ENCODE measurements at places on chromosomes 3 and 15.

GRCh38 chr3:12392101-12392878 lies 92.0 kb upstream of the TSEN2 start:
- no peak overlapping the region for H3K27ac ChIP-seq
- peaks cover 10% of the 10 kb centered on the region for H3K27me3 ChIP-seq
- peaks cover 6% of the 10 kb centered on the region for H3K4me1 ChIP-seq
- no peak overlapping the region for H3K4me3 ChIP-seq

- no peak for ATAC-seq
These were observed 96.6 kb downstream of the CEMIP start for GRCh38 chr15:80875568-80876347.

DNA sequence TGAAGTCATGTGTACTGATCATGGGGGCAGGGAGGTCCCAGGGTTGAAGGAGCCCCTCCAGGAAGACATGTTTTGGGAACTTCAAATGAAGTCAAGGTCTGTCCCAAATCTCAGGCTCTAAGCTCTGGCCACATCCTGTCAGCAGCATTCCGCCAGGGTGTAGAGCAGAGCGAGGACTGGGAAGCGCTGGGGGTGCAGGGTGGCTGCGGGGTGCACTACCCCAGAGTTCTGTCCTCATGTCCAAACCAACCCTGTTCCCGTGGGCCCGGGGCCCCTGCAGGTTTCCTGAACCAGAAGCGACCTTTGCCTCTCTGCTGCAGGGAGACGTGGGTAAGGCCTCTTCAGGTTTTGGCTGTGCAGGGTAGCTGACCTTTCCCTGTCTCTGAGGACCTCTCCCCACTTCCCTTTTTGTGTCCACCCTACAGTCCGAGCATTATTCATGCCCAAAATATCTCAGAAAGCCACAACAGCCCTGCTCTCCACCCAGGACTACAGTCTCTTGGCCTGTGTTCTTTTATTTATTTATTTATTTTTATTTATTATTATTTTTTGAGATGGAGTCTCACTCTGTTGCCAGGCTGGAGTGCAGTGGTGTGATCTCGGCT lies 26.6 kb upstream of the FLNB start:
- ATAC-seq: no peak
- no peak overlapping the region for H3K27ac ChIP-seq
- H3K27me3 ChIP-seq: no peaks in the 10 kb centered on the region
- H3K36me3 ChIP-seq: no peaks in the 10 kb centered on the region

DNA sequence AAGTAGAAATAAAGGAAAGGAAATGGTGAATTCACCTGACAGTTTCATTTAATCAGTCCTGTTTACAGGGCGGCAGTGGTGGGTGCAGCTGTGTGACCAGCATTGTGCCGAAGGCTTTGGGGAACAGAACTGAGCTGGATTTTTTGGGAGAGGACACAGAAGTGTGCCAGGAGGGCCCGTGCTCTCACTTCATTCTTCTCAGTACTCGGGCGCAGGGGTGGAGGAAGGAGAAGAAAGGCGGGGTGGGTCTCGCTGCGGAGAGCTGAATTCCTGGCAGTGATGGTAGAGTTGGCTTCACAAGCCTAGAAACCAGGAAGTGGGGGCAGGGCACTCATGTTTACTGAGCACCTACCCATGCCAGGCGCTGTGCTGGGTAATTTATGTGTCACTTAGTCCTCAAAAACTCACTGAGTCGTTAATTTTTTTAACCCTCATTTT lies 64.6 kb downstream of the CRTC3 start:
- H3K4me1 ChIP-seq: peaks cover 69% of the 10 kb centered on the region

GRCh38 chr3:123050666-123051065 lies 16.2 kb upstream of the PDIA5 start:
- no peak overlapping the region for H3K4me3 ChIP-seq
- H3K27me3 ChIP-seq: peaks cover 27% of the 10 kb centered on the region
- no peak for ATAC-seq
- no peak overlapping the region for H3K27ac ChIP-seq
- peaks cover 5% of the 10 kb centered on the region for H3K4me1 ChIP-seq

- H3K27ac ChIP-seq: no peak overlapping the region
- no peak for ATAC-seq
- H3K27me3 ChIP-seq: peaks cover 11% of the 10 kb centered on the region
- H3K36me3 ChIP-seq: no peaks in the 10 kb centered on the region
- H3K4me1 ChIP-seq: peaks cover 8% of the 10 kb centered on the region
These were observed 65.1 kb downstream of the APBA2 start for GRCh38 chr15:28950916-28951315.

- H3K4me1 ChIP-seq: no peaks in the 10 kb centered on the region
- H3K36me3 ChIP-seq: no peaks in the 10 kb centered on the region
- H3K4me3 ChIP-seq: no peak overlapping the region
- H3K27me3 ChIP-seq: no peaks in the 10 kb centered on the region
These were observed 146.5 kb downstream of the NSMCE3 start for GRCh38 chr15:29123171-29123570.

DNA sequence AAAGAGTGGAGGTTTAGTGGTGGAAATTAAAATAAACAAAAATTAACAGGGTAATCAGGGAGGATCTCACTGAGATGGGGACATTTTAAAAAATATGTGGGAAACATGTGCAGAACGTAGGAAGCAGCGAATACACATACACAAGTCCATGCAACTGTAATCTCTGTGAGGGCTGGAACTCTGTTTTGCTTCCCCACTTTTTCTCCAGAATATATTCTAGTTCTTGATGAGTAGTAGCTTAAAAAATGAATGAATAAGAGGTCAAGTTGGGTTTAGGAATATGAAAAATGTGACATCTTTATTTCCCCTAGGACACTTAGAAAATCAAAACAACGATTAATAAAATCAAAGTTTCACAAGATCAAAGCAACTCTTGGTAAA lies 312.2 kb upstream of the ZNF717 start:
- no peaks in the 10 kb centered on the region for H3K27me3 ChIP-seq
- no peak overlapping the region for H3K4me3 ChIP-seq
- ATAC-seq: no peak
- no peaks in the 10 kb centered on the region for H3K36me3 ChIP-seq
- H3K27ac ChIP-seq: no peak overlapping the region

GRCh38 chr15:35089551-35089950 lies 4.5 kb upstream of the NANOGP8 start:
- H3K27ac ChIP-seq: no peak overlapping the region
- H3K4me1 ChIP-seq: no peaks in the 10 kb centered on the region
- no peak for ATAC-seq
- no peaks in the 10 kb centered on the region for H3K27me3 ChIP-seq
- H3K36me3 ChIP-seq: peaks cover 8% of the 10 kb centered on the region

GRCh38 chr3:184738982-184739381 lies 27.1 kb upstream of the MAGEF1 start:
- H3K4me1 ChIP-seq: no peaks in the 10 kb centered on the region
- no peak overlapping the region for H3K27ac ChIP-seq
- H3K36me3 ChIP-seq: no peaks in the 10 kb centered on the region
- no peak for ATAC-seq
- H3K27me3 ChIP-seq: peaks cover 11% of the 10 kb centered on the region

- H3K36me3 ChIP-seq: no peaks in the 10 kb centered on the region
- no peak for ATAC-seq
- no peak overlapping the region for H3K27ac ChIP-seq
- no peaks in the 10 kb centered on the region for H3K4me1 ChIP-seq
These were observed 53.5 kb upstream of the WNT5A start for GRCh38 chr3:55540579-55540978.

DNA sequence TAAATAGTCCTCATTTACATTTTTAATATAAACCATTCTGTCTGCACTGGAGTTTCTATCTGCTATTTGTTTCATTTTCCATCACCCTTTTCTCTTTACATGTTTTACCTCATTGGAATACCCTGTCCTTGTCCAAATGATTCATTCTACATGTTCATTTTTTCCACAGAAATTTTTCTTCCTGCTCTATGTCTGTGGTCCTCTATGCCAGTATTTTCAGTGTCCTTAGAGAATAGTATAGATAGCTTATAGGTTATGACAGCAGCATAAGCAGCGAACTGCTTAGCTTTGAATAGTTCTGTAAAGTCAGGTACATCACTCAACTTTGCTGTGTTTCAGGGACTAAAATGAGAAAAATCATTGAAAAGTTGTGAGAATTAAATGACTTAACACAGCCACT lies 742.3 kb upstream of the CBLB start:
- no peak overlapping the region for H3K4me3 ChIP-seq
- no peak overlapping the region for H3K27ac ChIP-seq
- ATAC-seq: no peak

DNA sequence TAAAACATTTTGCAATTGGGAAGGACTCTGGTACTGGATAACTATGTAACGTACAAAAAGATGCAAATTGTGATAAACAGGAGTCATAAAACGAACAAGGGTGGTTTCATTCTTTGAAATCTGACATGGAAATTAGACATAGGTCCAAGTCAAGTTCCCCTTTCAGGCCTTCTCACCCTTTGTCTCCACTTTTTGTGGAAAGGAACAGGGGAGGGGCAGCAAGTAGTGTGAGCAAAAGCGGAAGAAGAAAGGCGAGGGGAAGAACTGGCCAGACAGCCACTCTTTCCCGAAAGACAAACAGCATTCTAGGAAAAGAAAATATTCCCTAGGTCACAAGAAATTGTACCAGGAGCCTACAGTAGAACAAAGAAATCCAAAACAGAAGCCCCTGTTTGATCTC lies 52.6 kb downstream of the MCF2L2 start:
- H3K4me1 ChIP-seq: peaks cover 37% of the 10 kb centered on the region
- H3K36me3 ChIP-seq: peaks cover 8% of the 10 kb centered on the region
- no peak overlapping the region for H3K4me3 ChIP-seq
- peak; percentile 74 for ATAC-seq
- peaks cover 20% of the 10 kb centered on the region for H3K27me3 ChIP-seq

GRCh38 chr3:61725851-61726333 lies 164.5 kb downstream of the PTPRG start:
- ATAC-seq: no peak
- H3K4me1 ChIP-seq: peaks cover 7% of the 10 kb centered on the region
- no peaks in the 10 kb centered on the region for H3K27me3 ChIP-seq

DNA sequence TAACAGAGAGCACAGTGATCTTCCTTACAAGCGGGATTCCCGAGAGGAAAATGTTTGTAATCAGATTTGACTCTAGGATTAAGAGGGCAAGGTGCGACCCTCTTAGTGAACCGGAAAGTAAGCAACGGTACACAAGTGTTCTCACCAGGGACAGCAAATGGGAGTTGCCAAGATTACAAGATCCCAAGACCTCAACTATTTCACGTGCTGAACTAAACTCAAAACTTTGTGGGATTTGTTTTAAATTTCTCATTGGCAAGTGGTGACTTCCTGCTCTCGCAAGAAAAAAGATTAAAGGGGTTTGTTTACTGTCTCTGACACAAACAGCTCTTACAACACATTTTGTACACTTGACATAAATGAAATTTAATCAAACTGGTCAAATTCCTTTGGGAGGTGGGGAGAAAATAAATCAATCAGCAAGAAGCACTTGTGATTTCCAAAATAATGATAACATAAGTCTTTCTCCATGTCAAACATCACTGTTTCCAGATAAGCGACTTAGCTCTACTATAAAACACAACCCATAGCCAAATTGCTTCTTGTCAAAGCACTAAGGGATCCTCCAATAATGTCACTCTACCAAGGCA lies 2.2 kb upstream of the PGPEP1L start:
- no peaks in the 10 kb centered on the region for H3K36me3 ChIP-seq
- ATAC-seq: no peak
- no peak overlapping the region for H3K4me3 ChIP-seq
- no peak overlapping the region for H3K27ac ChIP-seq

Measured in stimulated activated memory B cell treated with anti-CD40 and anti-IgM and Interleukin-4, amounts not matched to agents 10 μg/mL and 1 μg/mL and 100 μg/mL, for 72 hours (primary cell).